IMR-90 (cell line): ENCODE measurements at places on chromosomes 2 and 18. TPM values are rescaled to one million over a fixed set of nuclear protein-coding genes. Genes with fewer than 3 reads are reported as not detected.

Gene RIT2
- total RNA-seq: not detected in 2 replicates

Gene SYT4
- not detected in 2 replicates for total RNA-seq

Gene RAB10
- total RNA-seq: 30.1 and 79.7 TPM in 2 replicates

Gene CCDC88A
- 63.8 and 66.1 TPM in 2 replicates for total RNA-seq

Gene SPC25
- 2.0 and 5.6 TPM in 2 replicates for total RNA-seq

Gene DSG2
- total RNA-seq: 1.7 and 2.3 TPM in 2 replicates

GRCh38 chr2:111918383-111918806 is 20.0 kb downstream of the MERTK start:
- H3K27ac ChIP-seq: no peak overlapping the region
- peaks cover 12% of the 10 kb centered on the region; the same call in 1 of the 2 replicates for H3K27me3 ChIP-seq
- H3K36me3 ChIP-seq: no peaks in the 10 kb centered on the region

DNA sequence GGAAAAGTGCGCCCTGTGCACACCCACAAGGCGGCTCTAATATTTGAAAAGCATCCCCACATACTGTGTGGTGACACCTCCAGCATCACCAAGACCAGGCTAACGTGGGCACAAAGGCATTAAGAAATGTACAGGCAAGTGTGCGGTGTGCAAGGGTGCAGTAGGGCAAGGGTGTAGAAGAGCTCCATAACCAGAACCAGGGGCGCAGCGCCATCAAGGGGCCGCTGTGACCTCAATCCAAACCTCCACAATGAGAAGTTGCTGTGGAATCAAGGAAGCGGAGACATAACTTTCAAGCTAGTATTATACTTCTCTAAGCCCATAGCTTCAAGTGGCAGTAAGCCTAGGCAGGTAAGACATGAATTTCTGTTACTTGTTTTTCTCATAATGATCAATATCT is 13.0 kb downstream of the L3MBTL4 start:
- DNase-seq: no peak
- H3K27me3 ChIP-seq: no peaks in the 10 kb centered on the region
- H3K36me3 ChIP-seq: no peaks in the 10 kb centered on the region

DNA sequence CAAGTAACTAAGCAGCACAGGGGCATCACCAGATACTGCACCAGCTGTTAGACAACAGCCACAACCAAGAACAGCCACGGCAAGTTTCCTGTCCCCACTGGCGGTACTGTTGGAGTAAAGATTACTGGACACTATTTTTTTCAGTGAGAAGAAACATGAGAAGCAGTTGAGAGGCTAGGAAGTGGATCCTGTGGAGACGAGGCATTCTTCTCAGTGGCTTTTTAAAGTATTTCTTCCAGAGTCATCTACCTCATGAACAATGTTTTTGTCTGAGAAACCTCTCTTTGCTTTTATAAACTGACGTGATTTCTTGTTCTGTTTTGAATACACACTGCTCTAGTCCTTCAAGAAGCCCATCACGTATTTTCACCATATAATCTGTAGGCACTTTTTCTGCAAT is 18.8 kb downstream of the TM4SF20 start:
- H3K36me3 ChIP-seq: peaks cover 18% of the 10 kb centered on the region
- no peak for DNase-seq
- H3K4me1 ChIP-seq: peaks cover 2% of the 10 kb centered on the region; the same call in 1 of the 2 replicates
- H3K27ac ChIP-seq: no peak overlapping the region
- no peak overlapping the region for H3K4me3 ChIP-seq

DNA sequence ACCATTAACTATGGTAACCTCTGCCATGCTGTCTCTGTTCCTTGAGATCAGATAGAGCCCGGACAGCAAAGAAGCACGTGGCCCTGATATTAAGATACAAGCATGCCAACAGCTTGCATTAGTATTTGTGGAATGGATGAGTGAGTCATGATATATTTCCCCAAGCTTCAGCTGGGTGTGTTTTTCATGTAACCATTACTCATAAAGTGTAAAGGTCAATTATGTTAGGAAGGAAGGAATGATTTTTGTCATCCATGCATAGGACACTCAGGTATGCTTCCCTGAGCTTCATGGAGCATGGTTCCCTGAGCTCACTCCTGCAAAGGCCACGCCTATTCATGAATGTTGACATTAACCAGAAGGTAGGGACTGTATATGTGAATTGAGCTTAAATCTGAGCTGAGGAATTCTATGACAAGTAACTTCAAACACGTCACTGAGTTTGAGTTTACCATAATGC is 74.6 kb downstream of the ARL4C start:
- peak; percentile 95 for DNase-seq
- no peak overlapping the region for H3K4me3 ChIP-seq
- peaks cover 21% of the 10 kb centered on the region for H3K4me1 ChIP-seq
- H3K27ac ChIP-seq: peak overlapping the region; percentile 58; the same call in 1 of the 2 replicates

DNA sequence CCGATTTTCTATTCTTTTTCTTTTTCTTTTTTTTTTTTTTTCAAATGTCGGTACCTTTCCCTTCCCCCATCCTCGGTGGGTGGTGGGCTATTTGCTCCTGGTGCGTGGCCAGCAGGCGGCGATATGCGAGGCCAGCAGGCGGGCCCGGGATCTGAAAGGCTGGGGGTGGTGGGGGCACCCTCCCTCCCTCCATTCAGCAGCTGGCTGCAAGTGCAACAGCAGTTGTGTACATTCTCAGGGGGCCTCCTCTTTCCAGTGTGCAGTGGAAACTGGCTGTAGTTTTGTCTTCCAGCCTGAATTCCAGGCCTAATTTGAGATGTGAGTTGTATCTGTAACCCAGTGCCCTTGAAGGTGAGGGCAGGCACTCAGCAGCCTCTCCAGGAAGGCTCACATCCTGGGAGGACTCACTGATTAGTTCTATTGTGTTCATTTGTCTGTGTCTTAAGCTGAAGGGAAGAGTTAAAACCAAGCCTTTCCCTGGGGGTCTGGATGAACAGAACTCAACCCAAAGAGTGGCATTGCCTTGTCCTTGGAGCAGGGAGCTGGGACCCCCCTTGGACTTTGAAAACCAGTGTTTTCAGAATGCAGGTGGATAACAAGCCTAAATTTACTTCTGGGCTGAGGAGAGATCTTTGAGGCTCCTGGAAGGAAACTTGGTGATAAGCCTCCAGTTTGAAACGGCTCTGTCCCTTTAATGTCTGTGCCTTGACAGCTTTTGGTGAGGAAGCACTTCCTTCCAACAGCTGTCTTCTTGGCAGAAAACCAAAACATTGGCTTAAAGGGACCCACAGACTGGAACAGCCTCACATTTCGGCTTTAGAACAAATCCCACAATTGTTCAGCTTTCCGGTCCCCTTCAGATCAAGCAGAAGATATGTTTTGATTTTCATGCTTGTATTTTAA is 3.3 kb downstream of the MYCN start:
- no peak for DNase-seq
- no peak overlapping the region for H3K4me3 ChIP-seq
- peaks cover 33% of the 10 kb centered on the region; the same call in 1 of the 2 replicates for H3K27me3 ChIP-seq
- H3K27ac ChIP-seq: no peak overlapping the region
- H3K36me3 ChIP-seq: no peaks in the 10 kb centered on the region

DNA sequence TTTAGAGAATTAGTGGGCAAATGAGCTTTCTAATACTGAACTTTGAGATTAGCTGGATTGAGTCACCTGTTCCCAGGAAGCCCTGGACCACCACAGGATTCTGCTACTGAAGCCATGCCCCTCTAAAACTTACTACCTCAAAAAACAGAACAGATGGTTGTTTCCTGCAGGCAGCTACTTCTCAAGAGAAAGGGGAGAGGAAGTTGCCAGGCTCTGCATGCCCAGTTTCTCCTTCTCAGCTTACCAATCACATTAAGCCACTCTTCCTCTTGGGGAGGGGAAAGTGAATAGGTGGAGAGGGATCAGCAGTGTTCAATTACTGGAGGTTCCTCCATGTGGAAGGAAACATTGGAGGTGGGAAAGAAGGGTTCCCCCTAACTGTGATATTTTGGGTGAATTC is 24.9 kb upstream of the C1GALT1C1L start:
- H3K4me3 ChIP-seq: no peak overlapping the region
- no peaks in the 10 kb centered on the region for H3K27me3 ChIP-seq
- H3K4me1 ChIP-seq: no peaks in the 10 kb centered on the region
- DNase-seq: no peak

GRCh38 chr2:55926246-55926645 is 2.7 kb upstream of the EFEMP1 start:
- H3K4me1 ChIP-seq: no peaks in the 10 kb centered on the region; the same call in 1 of the 2 replicates
- peaks cover 4% of the 10 kb centered on the region; the same call in 1 of the 2 replicates for H3K27me3 ChIP-seq
- no peak overlapping the region for H3K4me3 ChIP-seq
- H3K36me3 ChIP-seq: no peaks in the 10 kb centered on the region
- no peak overlapping the region for H3K27ac ChIP-seq

DNA sequence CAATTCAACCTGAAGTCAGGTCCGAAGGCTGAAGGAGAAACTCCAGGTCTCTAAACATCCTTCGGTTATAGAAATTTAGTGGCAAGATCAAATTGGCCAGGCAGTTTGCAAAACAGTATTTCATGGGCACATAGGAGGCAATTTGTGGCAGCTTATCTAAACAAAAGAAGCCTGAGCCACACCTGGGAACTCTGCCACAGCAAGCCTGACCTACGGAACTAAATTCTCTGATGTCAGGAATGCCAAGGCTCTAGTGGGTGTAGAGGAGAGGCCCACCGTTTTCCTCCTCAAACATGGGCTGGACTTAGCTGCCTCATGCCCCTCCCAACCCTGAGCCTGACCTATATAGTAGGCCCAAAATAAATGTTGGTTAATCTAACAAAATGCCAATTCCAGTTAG is 16.0 kb downstream of the SATB2 start:
- no peak overlapping the region for H3K27ac ChIP-seq
- DNase-seq: no peak
- H3K36me3 ChIP-seq: peaks cover 4% of the 10 kb centered on the region; the same call in 1 of the 2 replicates

- no peak for DNase-seq
- H3K27ac ChIP-seq: no peak overlapping the region
- H3K27me3 ChIP-seq: no peaks in the 10 kb centered on the region
- H3K4me3 ChIP-seq: no peak overlapping the region
Measured at GRCh38 chr2:21234464-21235120, 110.8 kb downstream of the TDRD15 start.

GRCh38 chr2:121398853-121399252 is 113.9 kb upstream of the TFCP2L1 start:
- peaks cover 4% of the 10 kb centered on the region for H3K4me1 ChIP-seq
- H3K27me3 ChIP-seq: no peaks in the 10 kb centered on the region
- peak overlapping the region; percentile 34; the same call in 1 of the 2 replicates for H3K27ac ChIP-seq
- H3K36me3 ChIP-seq: peaks cover 8% of the 10 kb centered on the region

- H3K4me1 ChIP-seq: peaks cover 21% of the 10 kb centered on the region
- no peaks in the 10 kb centered on the region for H3K27me3 ChIP-seq
- H3K27ac ChIP-seq: no peak overlapping the region
- H3K36me3 ChIP-seq: no peaks in the 10 kb centered on the region
- no peak overlapping the region for H3K4me3 ChIP-seq
Measured at GRCh38 chr2:70128005-70128404, 40.7 kb downstream of the PCBP1 start.

GRCh38 chr2:134370655-134371445 is 117.0 kb downstream of the MGAT5 start:
- peaks cover 12% of the 10 kb centered on the region for H3K36me3 ChIP-seq
- DNase-seq: no peak
- H3K27me3 ChIP-seq: no peaks in the 10 kb centered on the region
- no peak overlapping the region for H3K4me3 ChIP-seq
- no peak overlapping the region for H3K27ac ChIP-seq

- DNase-seq: no peak
- H3K27ac ChIP-seq: no peak overlapping the region
- no peaks in the 10 kb centered on the region; the same call in 1 of the 2 replicates for H3K27me3 ChIP-seq
- H3K36me3 ChIP-seq: no peaks in the 10 kb centered on the region
Measured at GRCh38 chr18:22868831-22869230, 64.3 kb upstream of the RBBP8 start.

- no peak overlapping the region for H3K4me3 ChIP-seq
- peaks cover 11% of the 10 kb centered on the region; the same call in 1 of the 2 replicates for H3K27me3 ChIP-seq
- no peak for DNase-seq
Measured at GRCh38 chr2:99079226-99079625, 62.3 kb upstream of the C2orf15 start.

GRCh38 chr2:50582164-50582563 is 449.8 kb downstream of the NRXN1 start:
- no peaks in the 10 kb centered on the region for H3K4me1 ChIP-seq
- H3K36me3 ChIP-seq: no peaks in the 10 kb centered on the region
- no peak for DNase-seq
- no peak overlapping the region for H3K4me3 ChIP-seq

DNA sequence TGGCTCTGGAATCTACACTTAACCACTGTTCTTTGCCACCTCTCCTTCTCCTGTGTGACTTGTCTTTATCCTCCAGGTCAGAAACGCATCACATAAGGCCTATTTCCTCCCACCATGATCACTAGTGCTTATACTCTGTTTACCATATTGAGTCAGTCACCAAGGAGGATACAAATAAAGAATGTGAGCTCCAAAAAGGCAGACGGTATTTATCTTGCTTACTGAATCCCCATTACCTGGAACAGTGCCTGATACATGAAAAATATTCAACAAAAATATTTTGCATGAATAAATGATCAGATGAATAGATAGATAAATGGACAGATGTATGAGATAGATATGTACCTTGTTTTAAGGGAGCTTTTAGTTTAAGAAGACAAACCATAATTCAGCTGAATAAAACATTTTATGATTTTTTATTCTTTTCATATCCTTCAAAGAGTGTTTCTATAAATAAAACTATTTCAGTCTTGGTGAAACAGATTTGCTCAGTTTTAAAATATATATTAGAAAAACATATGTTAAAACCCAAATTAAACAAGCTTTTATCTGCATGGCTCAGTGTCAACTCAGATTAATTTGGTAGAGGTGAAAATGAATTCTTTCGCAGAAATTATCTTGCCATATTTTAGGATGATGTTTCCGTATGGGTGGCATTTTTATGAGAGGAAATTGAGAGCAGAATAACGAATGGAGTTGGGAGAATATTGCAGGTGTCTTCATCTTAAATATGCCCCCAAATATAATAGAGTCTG is 799.9 kb downstream of the DCC start:
- no peak for DNase-seq
- no peaks in the 10 kb centered on the region for H3K36me3 ChIP-seq
- no peak overlapping the region for H3K4me3 ChIP-seq
- H3K27ac ChIP-seq: no peak overlapping the region

- no peak overlapping the region for H3K4me3 ChIP-seq
- no peak for DNase-seq
- no peak overlapping the region for H3K27ac ChIP-seq
- no peaks in the 10 kb centered on the region for H3K27me3 ChIP-seq
Measured at GRCh38 chr18:49279041-49279440, 181.4 kb downstream of the DYM start.

GRCh38 chr2:42053791-42054701 is 6.2 kb downstream of the PKDCC start:
- peak overlapping the region; percentile 70 for H3K27ac ChIP-seq
- no peak for DNase-seq
- H3K27me3 ChIP-seq: no peaks in the 10 kb centered on the region
- H3K4me1 ChIP-seq: peaks cover 41% of the 10 kb centered on the region
- H3K4me3 ChIP-seq: no peak overlapping the region
- H3K36me3 ChIP-seq: peaks cover 81% of the 10 kb centered on the region

GRCh38 chr2:143148757-143149156 is 19.5 kb downstream of the ARHGAP15 start:
- peaks cover 4% of the 10 kb centered on the region; the same call in 1 of the 2 replicates for H3K27me3 ChIP-seq
- no peaks in the 10 kb centered on the region for H3K4me1 ChIP-seq
- H3K4me3 ChIP-seq: no peak overlapping the region
- DNase-seq: no peak
